Activated naive CD4-positive, alpha-beta T cell treated with Interleukin-2 at 50 U/mL for 16 hours (primary cell): ENCODE measurements at places on chromosomes 13 and 19.

DNA sequence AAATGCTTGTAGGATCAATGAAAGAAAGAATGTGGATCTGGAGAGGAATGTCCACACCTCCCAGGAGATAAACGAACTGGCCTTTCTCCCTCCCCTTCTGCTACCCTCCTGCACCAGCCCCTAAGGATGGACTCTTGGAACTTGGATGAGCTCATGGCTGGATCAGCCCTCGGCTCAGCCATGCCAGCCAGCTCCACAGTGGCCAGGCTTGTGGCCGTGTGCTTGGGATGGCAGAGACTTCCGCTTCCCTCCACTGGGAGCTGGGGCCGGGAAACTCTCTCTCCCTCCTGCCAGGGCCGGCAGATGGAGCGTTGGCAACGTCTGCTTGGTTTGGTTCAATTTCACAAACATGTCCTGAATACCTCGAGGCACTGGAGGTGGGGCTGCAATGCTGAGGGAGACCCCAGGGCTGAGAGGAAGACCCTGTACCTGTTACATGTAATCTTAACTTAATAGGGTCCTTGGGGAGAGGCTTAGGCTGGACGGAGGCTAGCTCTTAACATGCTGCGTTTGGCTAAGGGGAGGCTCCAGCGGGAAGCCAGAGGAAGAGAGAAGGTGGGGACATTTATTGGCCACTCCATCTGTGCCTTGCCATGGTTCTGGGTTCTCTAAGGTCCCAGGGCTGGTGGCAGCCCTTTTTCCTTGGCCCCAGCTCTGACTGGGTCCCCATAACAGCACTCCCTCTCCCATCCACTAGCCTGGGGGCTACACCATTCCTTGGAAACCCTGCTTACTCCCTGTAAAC is 152.5 kb downstream of the IER2 start:
- DNase-seq = no peak

DNA sequence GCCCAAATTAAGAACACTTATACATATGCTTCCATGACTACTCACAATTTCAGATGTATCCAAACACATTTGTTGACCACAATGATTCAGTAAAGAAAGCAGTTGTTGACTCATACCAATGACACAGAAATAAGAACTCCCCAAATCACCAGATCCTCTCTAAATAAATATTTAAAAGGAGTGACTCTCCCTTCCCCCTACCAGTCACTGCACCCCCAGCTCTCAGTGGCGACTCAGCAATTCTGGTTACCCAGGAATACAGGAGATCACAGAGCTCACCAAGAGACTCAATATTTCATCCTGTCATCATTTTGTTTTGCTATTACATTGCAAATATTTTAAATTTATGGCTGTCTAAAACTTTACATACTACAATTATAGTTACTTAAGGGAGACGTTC is 131.5 kb downstream of the RGCC start:
- DNase-seq = peak; percentile 43

DNA sequence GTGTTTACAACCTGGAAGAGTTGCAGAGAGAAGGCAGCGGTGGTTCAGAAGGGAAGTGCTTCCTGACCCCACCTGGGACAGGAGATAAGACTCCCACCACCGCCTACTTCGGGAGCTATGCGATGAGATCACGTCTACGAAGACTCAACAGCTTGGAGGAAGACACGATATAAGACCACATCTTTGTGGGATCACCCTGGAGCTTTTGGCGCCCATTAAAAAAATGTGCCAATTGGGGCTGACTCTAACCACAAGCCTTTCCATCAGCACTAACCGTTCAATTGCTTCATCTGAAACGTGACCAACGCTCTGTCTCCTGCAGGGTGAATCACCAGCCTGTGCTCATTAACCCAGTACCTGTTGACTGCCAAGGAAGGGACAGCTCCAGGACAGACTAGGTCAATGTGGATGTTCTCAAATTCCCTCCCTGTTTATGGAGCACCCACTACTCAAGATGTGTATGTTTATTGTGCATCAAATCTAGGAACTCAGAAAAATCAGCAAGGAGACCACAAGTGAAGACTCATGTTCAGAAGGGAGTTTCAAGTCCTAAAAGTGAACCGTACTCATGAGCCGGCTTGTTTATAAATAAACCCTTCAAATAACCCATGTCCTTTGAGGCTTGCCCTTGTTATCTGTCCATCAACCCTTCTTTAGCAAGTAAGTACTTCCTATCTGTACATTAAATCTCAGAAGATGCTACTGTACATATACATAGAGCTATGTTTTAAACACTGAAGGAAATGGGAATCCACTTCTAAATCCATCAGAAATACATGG is 67.5 kb downstream of the LATS2 start:
- no peak for DNase-seq

DNA sequence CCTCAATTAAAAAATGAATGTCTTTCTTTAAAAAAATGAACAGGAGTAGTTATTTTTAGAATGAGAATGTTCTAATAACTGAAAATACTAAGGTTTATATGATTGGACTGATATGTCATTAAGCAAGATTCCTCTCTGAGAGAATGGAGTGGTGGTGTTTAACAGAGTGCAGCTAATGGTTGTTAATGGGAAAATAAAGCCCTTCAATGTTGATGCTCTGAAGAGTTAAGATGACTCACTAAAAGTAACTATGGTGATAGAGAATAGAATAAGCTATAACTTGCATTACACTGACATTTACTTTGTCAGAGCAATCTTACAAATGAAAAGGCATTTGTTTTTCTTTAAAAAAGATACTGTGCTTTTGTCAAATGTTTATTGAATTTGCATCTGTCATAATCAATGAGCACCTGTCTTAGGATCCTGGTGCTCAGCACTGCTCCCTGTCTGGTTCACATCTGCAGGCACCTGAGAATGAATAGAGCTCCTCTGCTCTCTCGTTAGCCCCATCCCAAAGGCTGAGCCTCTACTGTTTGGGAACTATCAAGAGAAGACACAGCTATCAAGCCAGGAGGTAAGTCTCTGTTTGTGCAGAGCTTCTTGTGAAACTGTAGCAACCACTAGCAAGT is 15.1 kb downstream of the PABPC3 start:
- no peak for DNase-seq

DNA sequence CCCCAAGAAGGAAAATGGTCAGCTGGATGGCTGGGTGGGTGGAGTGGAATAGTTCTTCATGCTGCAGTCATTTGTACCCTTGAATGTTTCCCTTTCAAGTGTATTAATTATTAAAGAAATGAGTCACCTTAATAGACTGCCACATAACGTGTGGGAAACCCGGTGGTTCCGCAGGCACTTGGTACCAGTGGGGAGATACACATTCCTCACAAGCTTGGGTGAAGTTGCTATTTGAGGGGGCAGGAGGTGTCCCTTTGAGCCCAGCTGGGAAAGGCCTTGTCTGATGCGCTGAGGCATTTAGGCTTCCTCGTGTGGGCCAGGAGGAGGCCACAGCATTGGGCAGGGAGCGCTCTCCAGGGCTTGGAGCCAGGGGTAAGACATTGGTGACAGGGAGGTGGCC is 57.7 kb downstream of the ATP8A2 start:
- DNase-seq = no peak

- no peak for DNase-seq
Measured at GRCh38 chr13:110377826-110378201, 70.7 kb downstream of the COL4A2 start.

DNA sequence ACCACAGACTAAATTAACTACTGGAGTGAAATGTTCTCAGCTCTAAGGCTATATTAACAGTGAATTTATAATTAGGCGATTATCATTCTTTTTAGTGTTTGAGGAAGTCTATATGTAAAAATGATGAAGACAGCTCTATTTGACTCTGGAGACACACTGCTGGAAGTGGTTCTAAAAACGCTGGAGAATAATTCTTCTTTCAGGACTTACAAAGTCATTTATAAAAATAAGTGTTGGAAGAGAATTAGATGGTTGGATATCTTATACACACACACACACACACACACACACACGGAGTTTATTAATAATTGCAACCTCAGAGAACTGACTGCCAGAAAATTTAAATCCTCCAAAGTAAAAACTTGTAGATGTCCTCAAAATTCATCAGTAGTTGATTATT is 1171.3 kb downstream of the EFNB2 start:
- no peak for DNase-seq

DNA sequence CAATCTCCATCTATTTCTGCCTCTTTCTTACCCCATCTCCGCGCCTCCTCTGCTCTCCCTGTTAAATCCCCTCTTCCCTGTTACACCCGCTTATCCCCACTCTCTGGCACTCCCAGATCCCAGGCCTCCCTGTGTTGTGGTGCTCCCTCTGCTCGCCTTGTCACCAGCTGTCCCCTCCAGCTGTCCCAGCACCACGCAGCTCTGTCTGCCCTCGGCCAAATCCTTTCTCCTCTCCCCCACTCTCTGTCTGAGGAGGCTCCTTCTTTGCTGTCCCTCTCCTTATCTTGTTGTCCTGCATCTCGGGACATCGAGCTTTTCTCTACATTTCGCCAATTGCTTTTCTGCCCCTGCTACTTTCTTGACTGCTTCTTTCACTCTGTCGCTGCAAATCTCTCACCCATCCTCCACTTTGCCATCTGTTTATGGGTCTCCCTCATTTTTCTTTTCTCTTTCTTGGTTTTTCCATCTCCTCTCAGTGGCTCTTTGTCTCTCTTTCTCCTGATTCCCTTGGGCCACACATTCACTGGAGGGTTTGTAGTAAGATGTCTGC is 941 bp downstream of the ZNF160 start:
- no peak for DNase-seq

DNA sequence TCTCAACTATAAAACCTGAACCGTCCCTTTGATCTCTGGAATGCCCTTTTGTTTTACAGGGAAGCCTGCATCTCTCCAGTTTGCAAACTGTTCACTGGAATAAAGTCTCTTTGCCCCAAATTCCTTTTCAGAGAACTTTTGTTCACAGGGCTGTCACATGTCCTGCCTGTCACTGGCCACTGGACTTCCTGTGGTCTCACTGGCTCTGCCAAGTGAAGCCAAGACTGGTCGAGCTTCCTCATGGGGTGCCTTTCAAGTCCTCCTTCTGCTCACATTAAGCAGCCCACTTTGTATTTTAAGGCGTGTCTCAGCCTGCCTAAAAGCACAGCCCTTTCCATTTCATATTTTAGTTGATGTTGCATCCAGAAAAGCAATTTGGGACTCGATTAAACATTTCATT is 215.7 kb downstream of the KATNAL1 start:
- no peak for DNase-seq

- peak; percentile 60 for DNase-seq
Measured at GRCh38 chr13:73715114-73715910, 418.9 kb downstream of the KLF12 start.

DNA sequence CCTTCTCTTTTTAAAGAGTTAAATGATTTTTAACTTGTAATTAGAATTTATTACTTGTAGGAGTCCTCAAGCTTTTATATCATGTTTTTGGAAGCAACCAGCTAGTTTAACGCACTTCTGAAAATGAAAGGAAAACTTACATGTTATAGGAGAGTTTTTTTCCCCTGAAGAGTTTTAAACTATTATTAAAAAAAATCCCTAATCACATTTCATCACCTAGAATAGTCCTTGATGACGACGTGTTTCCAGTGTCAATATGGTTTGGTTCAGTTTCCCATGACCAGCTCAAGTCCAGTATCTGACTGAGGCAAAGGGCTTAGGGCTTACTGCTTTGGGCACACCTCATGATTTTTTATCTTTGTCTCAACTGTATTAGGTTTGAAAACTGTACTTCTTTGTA is 36.0 kb downstream of the URI1 start:
- DNase-seq = no peak

DNA sequence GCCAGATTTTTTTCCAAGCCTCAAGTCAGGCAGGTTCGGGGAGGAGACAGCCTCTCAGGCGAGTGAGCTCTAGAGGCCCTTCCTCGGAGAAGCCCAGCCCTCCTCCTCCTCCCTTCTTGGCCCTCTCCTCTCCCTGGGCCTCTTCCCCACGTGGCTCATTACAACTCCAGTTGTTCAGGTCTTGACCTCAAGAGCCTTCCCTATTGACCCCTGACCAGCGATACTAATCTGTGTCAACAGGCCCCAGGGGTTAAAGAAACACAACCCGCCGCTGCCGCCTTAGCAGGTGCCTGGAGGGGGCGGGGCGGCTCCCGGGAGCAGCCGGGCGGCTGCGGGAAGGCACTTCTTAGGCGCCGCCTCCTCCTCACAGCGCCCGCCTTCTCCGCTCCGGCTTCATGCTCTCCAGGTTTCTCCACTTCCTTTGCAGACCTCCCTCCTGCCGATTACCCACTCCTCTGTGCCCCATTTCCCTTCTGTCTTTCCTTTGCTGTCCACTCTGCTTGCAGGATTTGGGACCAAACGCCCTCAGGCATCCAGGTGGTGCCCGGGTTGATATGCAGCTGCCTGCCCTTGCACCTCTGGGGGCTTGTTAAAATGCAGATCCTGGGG is 51.0 kb downstream of the LYL1 start:
- DNase-seq = no peak

DNA sequence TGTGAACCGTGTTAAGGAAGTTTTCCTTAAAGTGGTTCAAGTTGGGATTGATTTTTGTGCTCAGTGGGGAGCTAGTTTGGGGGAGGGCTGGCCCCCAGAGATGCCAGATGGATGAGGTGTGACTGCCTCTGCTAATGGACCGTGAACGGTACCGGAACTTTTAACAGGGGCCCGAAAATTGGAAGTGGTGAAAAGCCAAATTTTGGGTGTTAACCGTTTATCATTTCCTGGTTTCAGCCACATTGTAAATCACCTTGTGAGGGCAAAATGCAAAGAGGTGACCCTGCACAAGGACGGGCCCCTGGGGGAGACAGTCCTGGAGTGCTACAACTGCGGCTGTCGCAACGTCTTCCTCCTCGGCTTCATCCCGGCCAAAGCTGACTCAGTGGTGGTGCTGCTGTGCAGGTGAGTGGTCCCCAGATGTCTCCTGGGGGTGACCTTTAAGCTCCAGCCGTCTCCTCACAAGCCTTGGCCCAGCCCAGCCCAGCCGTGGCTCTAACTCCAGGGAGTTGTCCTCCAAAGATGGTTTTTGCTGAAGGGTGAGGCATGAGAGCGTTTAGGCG is 18.2 kb downstream of the UPF1 start:
- no peak for DNase-seq

- DNase-seq = no peak
Measured at GRCh38 chr13:33188093-33188882, 97.3 kb downstream of the STARD13 start.

- DNase-seq = no peak
Measured at GRCh38 chr19:33132021-33132420, at the start of gene WDR88. TSS of gene WDR88 (plus strand) at chr19:33132114. CDS start at chr19:33132170, 56 bp downstream.

- DNase-seq = peak; percentile 35
Measured at GRCh38 chr13:114115191-114115671, 17.2 kb downstream of the RASA3 start.

GRCh38 chr13:35648201-35648600 is 171.7 kb upstream of the MAB21L1 start:
- no peak for DNase-seq

DNA sequence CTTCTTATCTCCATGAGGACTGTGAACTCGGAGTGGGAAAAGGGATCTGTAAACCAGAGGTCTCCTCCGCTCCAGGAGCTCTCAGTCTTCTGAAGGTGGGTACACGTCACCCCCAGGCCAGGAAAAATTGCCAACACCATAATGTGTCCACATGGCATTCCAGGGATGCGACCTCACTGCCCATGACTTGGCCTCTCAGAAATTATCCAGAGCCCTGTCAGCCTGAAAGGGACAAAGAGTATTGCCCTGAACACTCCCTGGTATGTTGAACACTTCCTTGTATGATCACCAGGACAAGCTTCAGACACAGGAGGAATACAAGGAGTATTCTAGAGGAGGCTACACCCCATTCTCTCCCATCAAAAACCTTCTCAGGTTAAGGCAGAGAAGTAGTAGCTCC is 81.0 kb upstream of the SLC7A1 start:
- DNase-seq = no peak

- no peak for DNase-seq
Measured at GRCh38 chr13:21616880-21617279, 12.9 kb upstream of the MICU2 start.

- DNase-seq = peak; percentile 28
Measured at GRCh38 chr19:58218899-58219298, 9.8 kb upstream of the ZNF544 start.
